Stimulated activated CD8-positive, alpha-beta memory T cell treated with anti-CD3 and anti-CD28 coated beads, Interleukin-15, amount 100 ng/mL, for 24 hours (primary cell): ENCODE measurements at places on chromosomes 12 and 14.

DNA sequence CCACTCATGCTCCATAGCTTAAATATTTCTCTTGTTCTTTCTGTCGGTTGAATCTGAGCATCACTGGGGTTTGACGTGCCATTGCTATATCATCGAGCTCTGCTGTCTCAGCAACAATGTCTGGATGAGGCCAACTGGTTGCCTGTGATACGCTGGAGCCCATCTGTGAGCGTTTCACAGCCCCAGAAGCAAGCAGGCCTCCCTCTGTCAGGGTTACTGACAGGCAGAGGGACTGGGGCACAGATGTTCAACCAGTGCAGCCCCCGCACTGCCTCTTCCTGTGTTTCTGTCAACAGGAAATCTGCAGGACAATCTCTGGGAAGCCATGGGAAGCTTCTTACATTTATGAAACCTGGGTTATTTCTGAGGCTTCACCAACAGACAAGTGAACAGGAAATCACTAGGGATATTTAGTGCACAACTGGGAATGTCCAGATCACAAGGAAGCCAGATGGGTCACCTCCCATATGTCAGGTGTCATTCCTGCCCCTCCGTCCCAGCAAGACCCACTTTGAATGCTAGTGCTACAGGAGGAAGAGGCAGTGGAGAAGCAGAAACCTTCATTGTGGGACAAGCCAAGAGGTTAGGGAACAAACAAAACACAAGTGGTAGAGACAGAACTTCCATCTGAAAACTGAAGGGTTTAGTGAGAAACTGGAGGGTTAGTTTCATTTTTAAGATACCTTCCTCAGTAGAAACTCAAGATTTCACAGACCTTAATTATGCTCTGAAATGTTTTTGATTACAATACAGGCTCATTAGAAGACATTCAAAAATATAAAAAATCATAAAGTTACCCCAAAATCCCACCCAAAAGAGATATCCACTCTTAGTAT is 24.1 kb downstream of the DMAC2L start:
- no peak for DNase-seq

DNA sequence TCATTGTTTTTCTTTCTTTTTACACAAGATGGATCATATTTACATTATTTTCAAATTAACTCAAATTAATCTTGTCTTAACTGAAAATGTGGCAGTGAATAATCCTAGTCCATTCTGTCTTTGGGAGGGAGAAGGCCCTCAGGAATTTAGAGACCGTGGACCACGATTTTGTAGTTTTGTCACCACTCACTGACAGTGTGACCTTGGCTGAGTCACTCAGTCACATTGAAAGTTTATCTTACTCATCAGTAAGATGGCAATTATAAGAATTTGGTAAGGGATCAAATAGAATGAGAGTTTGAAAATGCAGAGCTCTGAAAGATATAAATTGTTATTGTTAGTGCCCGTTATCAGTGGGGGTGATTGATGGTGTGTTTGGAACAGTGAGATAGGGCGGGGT is 16.4 kb downstream of the FOXJ2 start:
- no peak for DNase-seq

- no peak for DNase-seq
These were observed 380.3 kb downstream of the CCER1 start for GRCh38 chr12:90574676-90575075.

DNA sequence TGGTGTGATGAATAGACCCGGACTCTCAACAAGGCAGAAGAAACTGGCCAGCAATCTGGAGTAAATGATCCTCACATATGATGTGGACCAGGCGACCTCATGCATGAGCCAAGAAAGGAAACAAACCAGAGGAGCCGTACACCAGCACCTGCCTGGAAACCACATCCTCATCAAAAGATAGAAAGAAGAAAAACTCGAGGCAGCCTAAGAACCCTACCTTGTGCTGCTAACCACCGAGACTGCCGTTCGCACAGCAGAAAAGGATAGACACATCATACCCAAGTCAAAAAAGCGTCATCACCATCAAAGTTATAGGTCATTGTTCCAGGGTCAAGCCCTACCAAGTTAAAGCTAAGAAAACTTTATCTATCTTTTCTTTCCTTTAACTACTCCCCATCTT is 66.7 kb downstream of the RESF1 start:
- no peak for DNase-seq

- DNase-seq, result no peak
These were observed 19.9 kb downstream of the ASCL4 start for GRCh38 chr12:107794451-107794850.

DNA sequence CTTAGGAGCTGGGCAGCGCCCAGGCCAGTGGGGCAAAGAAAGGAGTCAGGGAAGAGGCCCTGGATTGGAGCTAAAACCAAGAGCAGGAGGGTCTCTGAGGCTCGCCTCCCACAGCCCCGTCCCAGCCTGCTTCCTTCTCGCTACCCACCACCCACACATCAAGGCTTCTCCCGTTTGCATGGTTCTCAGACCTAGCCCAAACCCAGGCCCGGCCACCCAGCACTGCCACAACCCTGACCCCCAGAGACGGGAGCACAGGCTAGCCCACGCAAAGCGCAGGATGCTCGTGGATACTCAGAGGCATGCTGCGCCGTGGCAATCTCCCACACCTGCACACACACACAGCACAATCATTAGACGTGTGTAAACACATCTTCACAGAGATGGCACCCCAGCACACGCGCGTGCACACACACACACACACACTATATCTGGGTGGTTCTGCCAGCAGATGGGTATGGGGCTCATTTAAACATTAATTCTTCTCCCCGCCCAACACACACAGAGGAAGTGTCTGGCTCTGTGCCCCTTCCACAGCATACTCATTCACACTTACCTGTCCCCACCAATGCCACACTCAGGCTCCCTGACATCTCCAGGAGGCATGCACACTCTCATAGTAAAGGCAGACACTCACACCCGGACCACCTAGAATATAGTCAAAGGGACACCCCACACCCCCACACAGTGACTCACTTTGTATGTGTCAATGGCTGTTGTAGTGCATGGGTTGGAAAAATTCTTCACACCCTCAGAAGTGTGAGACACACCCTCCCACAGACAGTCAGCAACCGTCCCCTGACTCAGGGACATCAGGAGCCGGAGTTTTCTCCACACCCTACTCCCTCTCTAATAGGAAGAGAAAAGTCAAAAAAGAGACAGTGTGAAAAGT is 1.1 kb downstream of the CARMIL3 start:
- peak; percentile 21 for DNase-seq

- DNase-seq, result no peak
These were observed 218.1 kb downstream of the RMST start for GRCh38 chr12:97680751-97681150.

DNA sequence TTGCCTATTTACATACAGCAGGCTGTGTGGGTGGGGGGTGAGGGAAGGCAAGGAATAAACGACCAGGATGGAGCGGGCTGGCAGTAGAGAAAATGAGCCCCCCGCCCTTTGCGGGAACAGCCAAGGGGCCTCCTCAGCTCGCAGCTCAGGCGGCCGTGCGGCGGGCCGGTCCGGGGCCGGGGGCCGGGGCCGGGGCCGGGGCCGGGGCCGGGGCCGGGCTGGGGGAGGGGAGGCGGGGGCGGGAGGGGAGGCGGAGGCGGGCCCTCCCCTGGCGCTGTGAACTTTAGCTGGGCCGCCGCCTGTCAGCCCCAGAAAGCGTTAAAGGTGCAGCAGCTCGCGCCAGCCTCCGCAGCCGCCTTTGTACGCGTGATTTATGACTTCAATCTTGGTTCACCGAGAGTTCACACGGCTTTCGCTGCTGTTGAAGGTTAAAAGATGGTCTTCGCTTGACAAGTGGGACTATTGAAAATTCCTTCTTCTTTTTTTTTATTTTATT is 28.8 kb downstream of the HOXC4 start:
- no peak for DNase-seq

GRCh38 chr12:77377116-77377515 is 311.7 kb upstream of the E2F7 start:
- no peak for DNase-seq

DNA sequence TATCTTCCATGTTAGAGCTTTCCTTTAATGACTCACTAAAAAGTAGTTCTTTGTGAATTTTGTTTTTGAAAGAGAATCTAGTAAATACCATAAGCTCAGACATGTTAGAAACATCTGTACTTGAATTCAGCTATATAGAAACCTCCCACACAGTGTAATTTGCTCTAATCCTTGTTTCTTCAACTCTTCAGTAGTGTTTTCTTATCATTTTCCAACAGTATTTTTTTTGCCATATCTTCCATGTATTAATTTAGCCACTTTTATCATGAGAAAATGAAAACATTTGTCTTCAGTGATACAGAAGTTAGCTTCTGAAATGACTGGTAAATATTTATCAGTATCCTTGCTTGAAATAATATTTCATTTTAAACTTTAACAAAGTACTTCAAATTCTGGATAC is 73.6 kb downstream of the ARID2 start:
- no peak for DNase-seq

DNA sequence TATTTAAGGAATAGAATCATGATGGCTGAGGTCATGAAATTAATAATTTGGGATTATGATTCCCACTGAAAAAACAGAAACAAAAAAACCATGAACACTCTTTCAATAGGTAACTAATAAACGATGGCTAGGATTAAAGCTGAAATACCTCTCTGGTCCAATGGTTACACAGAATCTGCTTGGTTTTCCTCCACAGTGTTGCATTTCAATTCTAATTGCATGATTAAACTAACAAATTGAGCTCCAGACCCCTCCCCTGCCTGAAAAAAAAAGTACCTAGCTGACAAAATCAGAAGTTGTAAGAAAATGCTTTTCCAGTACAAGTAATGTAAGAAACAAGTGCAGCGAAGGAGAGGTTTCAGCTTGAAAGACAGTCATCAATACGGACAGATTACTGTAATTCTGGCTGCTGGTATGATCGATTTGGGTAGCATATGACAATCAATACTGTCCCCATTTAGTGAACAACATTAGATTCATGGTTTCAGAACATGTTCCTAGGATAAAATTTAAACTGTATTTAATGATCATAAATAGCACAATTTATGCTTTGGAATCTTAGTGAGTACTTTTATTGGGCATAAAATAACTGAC is 32.0 kb downstream of the INSM2 start:
- DNase-seq, result no peak

- no peak for DNase-seq
These were observed 525 bp upstream of the GPR68 start for GRCh38 chr14:91245029-91245428.

DNA sequence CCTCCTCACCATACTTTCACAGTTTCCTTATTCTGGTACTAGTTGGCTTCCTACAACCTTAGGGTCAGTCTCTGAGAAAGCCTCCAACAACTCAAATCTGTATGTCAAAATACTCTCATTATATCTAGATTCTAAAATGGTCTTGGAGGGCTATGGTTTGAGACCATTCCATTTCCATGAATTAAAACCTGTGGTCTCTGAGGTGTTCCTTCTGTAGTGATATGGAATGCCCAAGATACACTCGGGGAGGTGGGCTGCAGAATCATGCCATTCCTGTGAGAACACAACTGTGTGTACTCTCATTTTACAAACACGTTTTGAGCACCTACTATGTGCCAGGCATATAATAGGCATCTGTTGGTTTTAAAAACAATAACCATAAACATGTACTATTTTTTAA is 74.0 kb downstream of the FERMT2 start:
- no peak for DNase-seq

DNA sequence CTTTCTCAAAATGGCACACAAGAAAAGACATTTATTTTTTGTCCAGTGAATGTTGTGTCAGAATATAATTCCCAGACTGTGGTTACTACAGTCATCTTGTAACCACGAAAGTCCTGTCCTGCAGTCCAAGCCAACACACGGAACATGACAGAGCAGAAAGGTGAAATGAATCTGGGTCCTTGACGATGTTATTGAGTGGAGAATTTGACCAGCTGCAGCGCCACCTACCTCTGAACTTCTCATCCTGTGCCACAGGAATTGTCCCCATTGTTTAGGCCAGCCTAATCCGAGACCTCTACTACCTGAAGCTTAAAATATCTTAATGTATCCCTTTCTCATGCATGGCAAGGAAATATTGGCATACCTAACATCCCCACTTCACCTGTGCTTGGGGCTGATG is 64.1 kb upstream of the OTX2 start:
- DNase-seq, result no peak

DNA sequence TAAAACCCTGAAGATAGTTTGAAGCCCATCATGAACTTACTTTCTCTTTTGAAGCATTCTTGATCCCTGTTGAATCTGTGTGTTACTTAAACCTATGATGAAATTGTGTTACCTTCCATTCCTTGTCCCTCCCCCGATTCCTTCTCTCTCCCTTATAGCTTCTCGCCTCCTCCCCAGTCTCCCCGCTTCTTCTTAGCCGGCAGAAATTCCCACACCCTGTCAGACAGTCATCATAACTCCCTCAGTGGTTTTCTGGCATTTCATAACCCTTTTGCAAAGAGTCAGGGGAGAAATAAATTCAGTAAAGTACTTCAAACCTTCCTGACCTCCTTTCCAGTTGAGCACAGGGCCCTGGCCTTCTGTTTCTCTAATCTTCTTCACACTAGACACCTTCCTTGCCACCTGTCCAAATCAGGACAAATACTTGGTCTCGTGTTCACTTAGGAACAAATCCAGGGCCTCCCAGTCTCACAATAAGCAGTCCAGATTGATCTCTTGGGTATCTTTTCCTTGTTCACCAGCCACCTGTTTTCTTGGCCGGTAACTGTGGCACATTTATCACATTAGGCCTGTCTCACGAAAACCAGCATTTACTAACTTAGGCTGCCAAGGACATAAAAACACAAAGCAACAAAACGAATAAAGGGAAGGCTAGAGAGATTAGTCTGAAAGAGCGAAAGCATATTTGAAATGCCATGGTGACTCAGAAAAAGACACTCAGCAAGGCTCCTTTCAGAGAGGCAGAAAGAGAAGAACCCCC is 355.9 kb downstream of the TMTC2 start:
- DNase-seq, result no peak

DNA sequence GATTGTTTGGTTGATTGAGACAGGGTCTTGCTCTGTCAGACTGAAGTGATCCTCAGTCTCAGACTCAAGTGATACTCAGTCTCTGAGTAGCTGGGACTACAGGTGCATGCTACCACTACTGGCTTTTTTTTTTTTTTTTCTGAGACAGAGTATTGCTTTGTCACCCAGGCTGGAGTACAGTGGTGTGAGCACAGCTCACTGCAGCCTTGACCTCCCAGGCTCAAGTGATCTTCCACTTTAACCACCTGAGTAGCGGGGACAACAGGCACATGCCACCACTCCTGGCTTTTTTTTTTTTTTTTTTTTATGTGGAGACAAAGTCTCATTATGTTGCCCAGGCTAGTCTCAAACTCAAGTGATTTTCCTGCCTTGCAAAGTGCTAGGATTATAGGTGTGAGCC is 31.8 kb downstream of the CPSF2 start:
- no peak for DNase-seq

DNA sequence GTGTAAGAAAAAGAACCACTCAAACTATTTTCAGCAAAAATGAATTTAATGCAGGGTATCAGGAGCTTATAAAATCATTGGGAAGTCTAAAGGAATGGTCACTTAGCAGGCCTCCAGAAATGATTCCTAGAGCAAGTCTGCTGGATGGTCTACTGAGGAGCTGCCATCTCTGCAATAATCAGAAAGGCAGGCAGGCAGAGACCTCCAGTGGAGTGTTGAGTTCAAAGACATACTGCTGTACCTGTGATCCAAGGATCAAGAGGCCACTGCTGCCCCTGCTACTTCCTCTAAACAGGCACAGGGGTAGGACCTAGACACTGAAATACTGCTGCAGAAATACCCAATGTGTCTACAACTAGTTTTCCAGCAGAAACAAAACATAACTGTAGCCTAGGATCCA is 14.5 kb upstream of the KICS2 start:
- no peak for DNase-seq

GRCh38 chr14:96588410-96589257 is 86.5 kb downstream of the PAPOLA start:
- DNase-seq, result no peak

GRCh38 chr14:59394268-59394667 is 70.9 kb downstream of the GPR135 start:
- DNase-seq, result no peak

GRCh38 chr12:39294715-39295114 is 148.2 kb downstream of the KIF21A start:
- DNase-seq, result no peak
